ENCODE measurements at places on chromosomes 11 and 22.

GRCh38 chr11:64448599-64449380 lies 89.8 kb downstream of the RPS6KA4 start:
- peak; percentile 89 for DNase-seq

DNA sequence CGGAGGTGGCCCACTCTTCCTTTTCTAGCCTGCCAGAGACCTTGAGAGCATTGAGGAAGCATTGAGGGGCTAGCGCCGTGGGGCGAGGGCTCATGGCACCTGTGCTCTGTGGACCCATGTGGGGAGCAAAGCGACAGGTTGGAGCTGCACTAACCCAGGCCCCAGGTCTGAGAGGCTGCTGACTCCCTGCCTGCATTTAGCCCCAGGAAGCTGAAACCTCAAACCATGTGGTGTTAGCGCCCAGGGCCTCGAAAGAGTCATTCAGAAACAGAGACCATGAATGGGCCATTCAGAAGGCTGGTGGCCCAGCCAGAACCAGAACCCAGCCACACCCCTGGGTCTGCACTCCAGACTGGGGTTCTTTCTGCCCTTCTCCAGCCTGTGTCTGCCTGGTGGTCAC lies 88.6 kb downstream of the BCR start:
- DNase-seq: no peak

DNA sequence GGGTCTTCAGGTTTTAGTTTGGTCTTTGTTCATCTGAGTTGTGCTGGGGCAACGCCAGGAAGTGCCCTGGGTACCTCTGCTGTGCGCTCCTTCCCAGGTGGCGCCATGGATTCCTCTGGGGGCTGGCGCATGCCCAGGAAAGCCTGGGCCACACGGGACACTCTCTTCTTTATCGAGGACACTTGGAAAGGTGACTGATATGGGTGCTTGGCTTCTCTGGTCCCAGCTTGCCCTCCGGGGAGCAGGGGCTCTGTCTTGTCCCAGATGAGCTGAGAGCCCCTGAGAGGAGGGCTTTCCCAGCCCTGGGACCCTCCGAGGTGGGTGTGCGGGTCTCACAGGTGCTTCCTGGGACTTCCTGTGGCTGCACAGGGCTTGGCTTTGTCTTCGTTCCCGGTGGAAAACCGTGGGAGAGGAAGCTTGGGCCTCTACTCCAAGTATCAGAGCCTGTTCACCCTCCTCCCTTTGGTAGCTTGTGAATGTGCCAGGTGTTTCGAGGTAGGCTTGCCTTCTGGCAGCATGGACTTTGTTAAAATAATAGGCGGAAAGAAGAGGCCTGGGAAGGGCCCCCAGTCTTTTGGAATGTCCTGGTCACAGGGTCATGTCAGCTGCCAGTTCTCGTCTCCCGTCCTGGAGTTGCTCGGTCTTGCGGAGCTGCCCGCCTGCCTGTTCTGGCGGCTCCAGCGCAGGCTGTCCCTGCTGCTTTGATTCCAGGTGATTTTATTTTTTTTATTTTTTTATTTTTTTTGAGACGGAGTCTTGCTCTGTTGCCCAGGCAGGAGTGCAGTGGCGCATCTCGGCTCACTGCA lies 10.1 kb upstream of the NEAT1 start:
- DNase-seq: no peak

GRCh38 chr11:95066716-95067038 lies at the start of gene SRSF8:
Gene SRSF8 (plus strand): TSS chr11:95066919. CDS start chr11:95067227, 308 bp downstream.
- no peak for DNase-seq

DNA sequence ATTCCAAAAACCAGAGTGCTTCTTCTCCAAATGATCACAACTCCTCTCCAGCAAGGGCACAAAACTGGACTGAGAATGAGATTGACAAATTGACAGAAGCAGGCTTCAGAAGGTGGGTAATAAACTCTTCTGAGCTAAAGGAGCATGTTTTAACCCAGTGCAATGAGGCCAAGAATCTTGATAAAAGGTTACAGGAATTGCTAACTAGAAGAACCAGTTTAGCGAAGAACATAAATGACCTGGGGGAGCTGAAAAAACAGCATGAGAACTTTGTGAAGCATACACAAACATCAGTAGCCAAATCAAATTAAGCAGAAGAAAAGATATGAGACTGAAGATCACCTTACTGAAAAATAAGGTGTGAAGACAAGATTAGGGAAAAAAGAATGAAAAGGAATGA lies 15.5 kb downstream of the OR52M1 start:
- no peak for DNase-seq

DNA sequence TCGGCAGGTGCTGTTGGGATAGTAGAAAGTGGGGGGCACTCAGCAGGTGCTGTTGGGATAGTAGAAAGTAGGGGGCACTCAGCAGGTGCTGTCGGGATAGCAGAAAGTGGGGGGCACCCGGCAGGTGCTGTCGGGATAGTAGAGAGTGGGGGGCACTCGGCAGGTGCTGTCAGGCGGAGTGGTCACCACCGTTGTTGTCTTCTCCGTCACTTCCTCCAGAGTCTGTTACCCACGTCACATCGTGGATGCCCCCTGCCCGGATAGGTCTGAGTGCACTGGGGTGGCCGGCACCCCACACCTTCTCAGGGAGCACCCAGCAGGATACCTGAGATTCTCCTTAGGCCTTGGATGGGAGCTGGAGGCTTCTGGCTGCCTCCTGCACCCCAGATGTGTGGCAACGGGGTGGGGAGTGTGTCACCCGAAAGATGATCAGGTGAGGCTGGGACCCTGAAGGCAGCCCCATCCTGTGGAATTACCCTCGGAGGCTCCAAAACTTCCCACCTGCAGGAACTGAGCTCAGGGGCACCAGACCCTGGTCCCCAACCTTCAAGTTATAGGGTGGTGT lies 24.1 kb upstream of the KRTAP5-7 start:
- DNase-seq: no peak

- no peak for DNase-seq
These were observed 153.0 kb downstream of the LRRC4C start for GRCh38 chr11:41306431-41306830.

DNA sequence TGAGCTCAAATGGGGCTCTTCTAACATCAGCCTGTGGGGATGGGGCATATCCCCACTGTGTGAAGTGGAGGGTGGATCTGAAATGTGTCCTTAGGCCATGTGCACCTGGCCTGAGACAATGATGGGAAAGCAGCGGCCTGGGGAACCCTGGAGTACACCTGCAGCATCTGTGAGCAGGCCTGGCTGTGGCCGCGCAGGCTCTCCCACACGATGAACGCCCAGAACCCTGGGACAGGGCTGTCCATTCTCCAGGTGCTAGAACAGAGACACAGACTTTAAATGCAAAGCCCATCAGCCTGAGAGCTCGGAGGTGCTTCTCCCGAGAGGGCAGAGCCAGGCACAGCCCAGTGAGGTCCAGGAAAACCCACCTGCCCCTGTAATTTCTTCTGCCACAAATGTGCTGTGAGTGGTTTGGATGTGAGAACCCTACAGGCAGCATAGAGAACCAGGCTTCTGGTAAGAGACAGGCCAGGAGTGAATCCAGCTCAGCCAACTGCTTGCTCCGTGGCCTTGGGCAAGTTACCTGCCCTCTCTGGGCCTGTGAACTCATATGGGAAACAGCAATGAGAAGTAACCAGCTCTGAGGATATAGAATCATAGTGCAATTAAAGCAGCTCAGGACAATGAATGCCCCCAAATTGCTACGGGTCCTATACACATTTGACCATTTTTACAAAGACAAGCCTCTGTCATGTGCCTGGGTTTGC lies 167.9 kb downstream of the SHANK2 start:
- DNase-seq: no peak

DNA sequence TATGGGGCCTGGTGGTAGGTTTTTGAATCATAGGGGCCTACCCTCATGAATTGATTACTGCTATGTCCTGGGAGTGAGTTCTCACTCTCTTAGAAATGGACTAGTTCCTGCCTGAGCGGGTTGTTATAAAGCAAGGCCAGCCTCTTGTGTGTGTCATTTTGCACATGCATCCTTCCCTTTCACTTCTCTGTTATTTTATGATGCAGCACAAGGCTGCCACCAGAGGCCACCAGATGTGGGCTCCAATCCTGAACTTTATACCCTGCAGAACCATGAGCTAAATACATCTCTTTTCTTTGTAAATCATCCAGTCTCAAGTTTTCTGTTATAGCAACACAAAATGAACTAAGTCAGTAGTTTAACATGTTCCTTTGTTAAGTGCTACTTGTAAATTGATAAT lies 251.4 kb downstream of the BLID start:
- no peak for DNase-seq

GRCh38 chr11:93033093-93033492 lies 63.6 kb downstream of the MTNR1B start:
- no peak for DNase-seq

DNA sequence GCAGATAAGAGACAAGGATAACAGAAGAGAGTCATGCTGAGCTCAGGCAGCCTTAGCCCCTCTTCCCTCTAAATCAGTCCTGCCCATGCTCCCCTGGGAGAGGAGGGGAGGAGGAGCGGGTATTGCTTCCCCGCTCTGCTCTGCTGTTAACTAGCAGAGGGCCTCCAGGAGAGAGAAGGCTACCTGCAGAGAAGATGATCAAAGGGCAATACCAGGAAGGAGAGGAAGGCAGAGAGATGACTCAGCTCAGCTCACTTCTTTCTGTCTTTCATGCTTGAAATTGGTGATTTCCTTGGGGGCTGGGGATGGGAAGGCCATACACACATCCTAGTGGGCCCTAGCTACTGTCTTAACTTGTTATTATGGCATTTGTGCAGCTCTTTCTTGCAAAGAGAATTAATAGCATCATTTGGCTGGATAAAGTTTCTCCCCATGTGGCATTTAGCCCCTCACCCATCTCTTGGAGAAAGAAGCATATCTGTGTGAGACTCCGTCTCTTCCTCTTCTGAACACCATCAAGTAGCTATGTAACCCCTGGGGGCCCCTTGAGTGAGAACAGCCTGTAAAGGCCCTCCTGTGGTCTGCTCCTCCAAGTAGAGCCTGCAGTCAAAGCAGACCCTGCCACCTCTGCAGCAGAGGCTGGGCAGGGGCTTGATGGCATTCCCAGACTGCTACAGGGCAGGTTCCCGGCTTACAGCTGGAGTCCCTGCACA lies 33.4 kb upstream of the AMOTL1 start:
- DNase-seq: no peak

DNA sequence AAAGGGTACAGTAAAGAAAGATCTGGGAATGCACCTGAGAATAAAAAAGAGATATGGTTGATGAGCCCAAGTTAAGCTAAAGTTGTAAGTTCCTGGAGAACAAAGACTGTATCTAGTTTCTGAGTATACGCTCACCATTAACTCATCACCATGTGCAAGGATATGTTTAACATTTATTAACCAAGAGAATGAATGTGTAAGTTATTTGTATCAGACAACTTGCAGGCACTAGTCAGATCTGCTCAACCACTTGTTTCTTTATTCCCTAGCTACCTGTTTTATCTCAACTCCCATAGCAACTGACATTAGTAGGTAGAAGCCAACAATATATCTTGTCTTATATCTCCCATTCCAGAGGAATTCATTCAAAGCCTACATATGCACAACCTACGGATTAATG lies 74.9 kb upstream of the KCNA4 start:
- no peak for DNase-seq

- no peak for DNase-seq
These were observed 85.2 kb upstream of the PPARA start for GRCh38 chr22:46064966-46065666.

DNA sequence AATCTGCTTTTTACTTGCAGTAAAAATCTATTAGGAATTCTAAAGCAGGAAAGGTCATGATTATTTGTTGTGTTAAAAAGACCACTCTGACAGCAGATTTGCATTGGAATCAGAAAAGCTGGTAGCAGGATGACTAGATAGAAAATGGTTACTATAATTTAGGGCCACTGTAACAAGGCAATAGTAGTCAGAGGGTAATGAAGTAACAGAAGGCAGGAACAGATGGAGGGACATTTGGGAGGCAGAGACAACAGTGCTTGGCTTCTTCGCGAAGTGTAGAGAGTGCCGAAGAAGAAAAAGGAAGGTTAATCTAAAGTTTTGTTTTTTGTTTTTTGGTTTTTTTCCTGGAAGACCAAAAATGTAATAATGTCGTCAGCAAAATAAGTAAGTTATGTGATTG lies 129.8 kb upstream of the SLC5A12 start:
- no peak for DNase-seq
